ENCODE measurements at places on chromosomes 6 and 20.

- no peak for DNase-seq
Observed at GRCh38 chr6:32954986-32955802, 2.3 kb upstream of the HLA-DMA start.

GRCh38 chr6:141598487-141598886, 534.2 kb upstream of the GJE1 start:
- DNase-seq, result no peak

- DNase-seq, result peak; percentile 80
Observed at GRCh38 chr6:118725944-118726343, 74.6 kb upstream of the CEP85L start.

DNA sequence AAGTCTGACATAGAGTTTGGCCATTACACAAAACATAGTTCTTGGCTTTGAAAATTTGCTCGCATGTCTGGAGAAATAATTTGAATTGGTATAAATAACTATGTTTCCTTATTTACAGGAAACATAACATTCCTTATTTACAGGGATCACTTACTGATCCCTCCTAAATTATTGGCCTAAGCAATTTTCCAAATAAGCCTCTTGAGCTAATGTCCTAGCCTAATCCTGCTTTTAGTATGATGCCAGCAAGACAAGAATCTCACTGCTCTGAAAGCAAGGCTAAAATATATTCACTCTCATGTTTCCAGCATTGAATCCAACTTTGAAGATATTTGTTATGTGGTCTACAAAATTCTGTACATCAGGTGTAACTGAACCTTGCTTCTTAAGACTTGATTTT, 4.1 kb upstream of the TBC1D32 start:
- no peak for DNase-seq

DNA sequence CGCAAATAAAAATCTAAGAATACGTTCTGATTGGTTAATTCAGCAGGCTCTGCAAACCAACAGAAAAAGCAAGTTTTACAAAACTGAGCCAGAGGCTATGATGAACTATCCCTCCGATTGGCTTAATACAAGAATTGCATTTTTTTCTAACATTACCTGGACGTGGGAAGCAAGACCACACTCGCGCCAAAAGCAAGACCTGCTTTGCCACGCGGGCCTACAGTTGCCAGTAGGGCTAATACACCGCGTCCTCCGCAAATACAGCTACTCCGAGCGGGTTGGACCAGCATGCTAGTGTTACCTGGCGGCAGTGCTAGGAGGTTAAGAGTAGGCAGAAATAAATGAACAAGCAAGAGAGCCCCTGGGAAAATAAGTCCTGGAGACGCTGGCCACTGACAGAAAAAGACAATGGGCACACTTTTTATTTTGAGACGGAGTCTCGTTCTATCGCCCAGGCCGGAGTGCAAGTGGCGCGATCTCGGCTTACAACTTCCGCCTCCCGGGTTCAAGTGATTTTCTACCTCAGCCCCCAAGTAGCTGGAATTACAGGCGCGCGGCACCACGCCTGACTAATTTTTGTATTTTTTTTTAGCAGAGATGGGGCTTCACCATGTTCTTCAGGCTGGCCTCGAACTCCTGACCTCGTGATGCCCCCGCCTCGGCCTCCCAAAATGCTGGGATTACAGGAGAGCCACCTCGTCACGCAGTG, 131.9 kb upstream of the BTN3A2 start:
- DNase-seq, result no peak

- no peak for DNase-seq
Observed at GRCh38 chr20:9220874-9221547, 152.1 kb downstream of the PLCB4 start.

GRCh38 chr6:11718463-11718862, 60.1 kb downstream of the ADTRP start:
- DNase-seq, result no peak

DNA sequence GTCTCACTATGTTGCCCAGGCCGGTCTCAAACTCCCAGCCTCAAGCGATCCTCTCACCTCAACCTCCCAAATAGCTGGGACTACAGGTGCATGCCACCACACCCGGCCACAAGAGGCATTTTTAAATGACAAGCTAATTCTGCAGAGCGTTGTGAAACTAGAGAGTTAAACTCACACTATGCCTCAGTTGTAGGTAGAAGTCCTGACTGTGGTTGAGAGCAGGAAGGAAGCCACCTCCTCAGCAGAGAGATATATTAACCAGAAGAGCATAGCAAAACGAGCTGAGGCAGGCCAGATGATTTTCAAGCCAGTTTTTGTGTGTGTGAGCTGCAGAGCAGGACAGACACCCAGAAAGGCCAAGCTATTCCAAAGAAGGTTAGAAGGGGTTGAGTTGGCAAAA, 150.3 kb downstream of the MBOAT1 start:
- no peak for DNase-seq

Data from stimulated activated CD8-positive, alpha-beta memory T cell treated with anti-CD3 and anti-CD28 coated beads, Interleukin-7, amount 100 ng/mL, for 4 hours (primary cell).